Activated CD4-positive, alpha-beta memory T cell treated with anti-CD3 and anti-CD28 coated beads, Interleukin-2, amount 10 ng/mL, durations not matched to agents 7 days and 5 days (primary cell): ENCODE measurements at places on chromosomes 13 and 19. TPM values are rescaled to one million over a fixed set of nuclear protein-coding genes. Genes with fewer than 3 reads are reported as not detected.

DNA sequence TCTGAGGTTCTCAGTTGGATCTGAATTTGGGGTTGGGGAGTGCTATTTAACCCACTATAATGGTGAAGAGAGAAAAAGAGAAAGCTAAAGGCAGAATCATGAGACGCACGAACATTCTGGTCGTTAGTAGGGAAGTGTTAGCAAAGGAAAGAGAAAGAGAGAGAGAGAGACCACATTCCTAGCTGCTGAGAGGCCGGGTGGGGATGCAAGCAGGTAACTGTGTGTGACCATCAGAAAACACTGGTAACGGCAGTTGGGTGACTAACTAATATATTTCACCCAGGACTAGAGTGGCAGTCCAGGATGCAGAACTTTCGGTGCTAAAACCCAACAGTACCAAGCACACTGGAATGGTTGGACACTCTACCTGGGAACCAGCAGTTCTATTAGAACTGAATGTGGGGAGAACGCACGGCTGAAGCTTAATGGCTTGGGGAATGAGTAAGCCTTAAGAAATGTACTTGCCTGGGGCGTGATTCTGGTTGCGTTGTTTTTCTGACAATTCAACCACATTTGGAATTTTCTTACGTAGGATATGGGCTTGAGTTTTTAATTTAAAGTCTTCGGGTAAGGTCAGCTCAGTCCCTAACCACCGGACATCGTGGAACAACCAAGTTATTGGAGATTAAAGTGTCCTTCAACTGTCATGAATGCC, 130.2 kb downstream of the DNAJC15 start:
- no peaks in the 10 kb centered on the region for H3K4me1 ChIP-seq
- H3K36me3 ChIP-seq, result no peaks in the 10 kb centered on the region
- H3K4me3 ChIP-seq, result no peak overlapping the region

- no peak overlapping the region for H3K4me3 ChIP-seq
- H3K27me3 ChIP-seq, result peaks cover 1% of the 10 kb centered on the region
- no peak for DNase-seq
- H3K4me1 ChIP-seq, result no peaks in the 10 kb centered on the region
- peaks cover 30% of the 10 kb centered on the region for H3K36me3 ChIP-seq
Measured at GRCh38 chr13:46232281-46232680, 20.6 kb downstream of the LRRC63 start.

UBE2L5 gene
- total RNA-seq, result not detected

GRCh38 chr13:32824675-32825074, 191.5 kb upstream of the KL start:
- no peak overlapping the region for H3K27ac ChIP-seq
- peaks cover 5% of the 10 kb centered on the region for H3K27me3 ChIP-seq
- no peaks in the 10 kb centered on the region for H3K4me1 ChIP-seq
- DNase-seq, result no peak
- no peak overlapping the region for H3K4me3 ChIP-seq
- H3K36me3 ChIP-seq, result no peaks in the 10 kb centered on the region

ANKRD24 gene
- total RNA-seq, result 1.3 TPM

GRCh38 chr13:24228852-24229458, 68.4 kb downstream of the SPATA13 start:
- no peak overlapping the region for H3K27ac ChIP-seq
- H3K27me3 ChIP-seq, result no peaks in the 10 kb centered on the region
- no peak overlapping the region for H3K4me3 ChIP-seq
- H3K36me3 ChIP-seq, result no peaks in the 10 kb centered on the region
- peak; percentile 49 for DNase-seq

- no peak overlapping the region for H3K27ac ChIP-seq
- H3K27me3 ChIP-seq, result no peaks in the 10 kb centered on the region
- H3K36me3 ChIP-seq, result no peaks in the 10 kb centered on the region
Measured at GRCh38 chr13:85317781-85318180, 481.4 kb downstream of the SLITRK6 start.

GRCh38 chr13:39417643-39418042, 185.3 kb downstream of the LHFPL6 start:
- DNase-seq, result no peak
- H3K36me3 ChIP-seq, result no peaks in the 10 kb centered on the region
- H3K4me3 ChIP-seq, result no peak overlapping the region
- H3K4me1 ChIP-seq, result no peaks in the 10 kb centered on the region
- H3K27me3 ChIP-seq, result peaks cover 12% of the 10 kb centered on the region

KLK8 gene
- total RNA-seq, result not detected

- peaks cover 7% of the 10 kb centered on the region for H3K36me3 ChIP-seq
- peaks cover 1% of the 10 kb centered on the region for H3K4me1 ChIP-seq
- H3K4me3 ChIP-seq, result no peak overlapping the region
Measured at GRCh38 chr19:43956827-43957226, 5.8 kb downstream of the ZNF221 start.

GRCh38 chr19:42965176-42965575, 28.2 kb upstream of the PSG7 start:
- H3K27ac ChIP-seq, result no peak overlapping the region
- no peak overlapping the region for H3K4me3 ChIP-seq
- H3K36me3 ChIP-seq, result no peaks in the 10 kb centered on the region
- no peak for DNase-seq
- no peaks in the 10 kb centered on the region for H3K27me3 ChIP-seq

- no peak for DNase-seq
- peaks cover 70% of the 10 kb centered on the region for H3K4me1 ChIP-seq
- H3K27ac ChIP-seq, result peak overlapping the region; percentile 49
- peaks cover 43% of the 10 kb centered on the region for H3K36me3 ChIP-seq
- H3K4me3 ChIP-seq, result no peak overlapping the region
Measured at GRCh38 chr19:18297308-18297707, 15.9 kb upstream of the JUND start.

TTC9B gene
- not detected for total RNA-seq

GRCh38 chr13:107866941-107867623, 348.3 kb downstream of the LIG4 start:
- H3K4me1 ChIP-seq, result peaks cover 6% of the 10 kb centered on the region
- DNase-seq, result no peak
- no peaks in the 10 kb centered on the region for H3K36me3 ChIP-seq
- no peak overlapping the region for H3K4me3 ChIP-seq
- peaks cover 32% of the 10 kb centered on the region for H3K27me3 ChIP-seq

ZNF780B gene
- total RNA-seq, result 19.9 TPM

KIR3DL2 gene
- 1.1 TPM for total RNA-seq

- H3K4me3 ChIP-seq, result no peak overlapping the region
- H3K27ac ChIP-seq, result no peak overlapping the region
- no peaks in the 10 kb centered on the region for H3K27me3 ChIP-seq
- peaks cover 92% of the 10 kb centered on the region for H3K36me3 ChIP-seq
Measured at GRCh38 chr19:52670046-52670445, 31.9 kb upstream of the ZNF83 start.

DNA sequence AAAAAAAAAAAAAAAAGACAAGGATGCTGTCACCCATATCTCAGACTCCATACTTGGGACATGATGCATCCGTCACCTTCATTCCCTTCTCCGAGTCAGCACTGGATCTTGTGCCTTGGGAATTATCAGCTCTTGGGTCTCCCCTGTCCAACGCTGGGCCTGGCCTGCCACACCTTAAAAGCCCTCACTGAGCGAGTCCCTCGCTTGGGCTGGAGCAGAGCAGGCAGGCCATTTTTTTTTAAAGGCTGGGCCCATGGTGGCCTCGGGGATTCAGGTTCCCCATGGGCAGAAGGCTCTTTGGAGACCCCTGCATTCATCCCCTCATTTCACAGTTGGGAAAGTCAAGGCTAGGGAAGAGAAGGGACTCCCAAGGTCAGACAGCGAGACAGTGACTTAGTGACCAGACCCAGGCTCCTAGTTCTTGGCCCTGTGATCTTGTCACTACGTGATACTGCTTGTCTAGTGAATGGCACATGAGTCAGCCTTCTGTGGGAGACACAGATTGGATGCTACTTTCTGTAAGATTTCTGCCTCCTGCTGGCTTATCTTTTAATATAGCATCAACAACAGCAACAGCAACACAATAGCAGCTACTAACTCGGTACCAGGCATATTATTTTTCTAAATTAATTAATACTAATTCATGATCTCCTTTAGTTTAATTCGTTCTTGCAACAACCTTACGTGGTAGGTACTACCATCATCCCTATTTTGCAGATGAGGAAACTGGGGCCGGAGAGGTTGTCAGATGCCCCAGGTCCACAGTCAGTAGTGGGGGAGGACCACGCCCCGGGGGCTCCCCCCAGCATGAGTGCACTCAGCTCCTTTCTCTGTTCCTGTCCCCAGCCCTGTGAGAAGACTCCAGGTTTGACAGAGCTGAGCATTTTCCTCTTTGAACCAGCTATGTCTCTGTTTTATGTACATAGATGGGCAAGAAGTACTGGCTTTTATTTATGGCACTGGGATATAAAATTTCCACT, 27.4 kb upstream of the ZNF536 start:
- H3K27ac ChIP-seq, result no peak overlapping the region
- DNase-seq, result no peak
- H3K27me3 ChIP-seq, result no peaks in the 10 kb centered on the region
- H3K36me3 ChIP-seq, result no peaks in the 10 kb centered on the region
- H3K4me1 ChIP-seq, result no peaks in the 10 kb centered on the region
- H3K4me3 ChIP-seq, result no peak overlapping the region

CASP14 gene
- not detected for total RNA-seq

- H3K27ac ChIP-seq, result no peak overlapping the region
- H3K4me3 ChIP-seq, result no peak overlapping the region
- DNase-seq, result no peak
Measured at GRCh38 chr13:50757008-50757407, 86.5 kb downstream of the DLEU7 start.

NOP53 gene
- 257 TPM for total RNA-seq
